Activated naive CD4-positive, alpha-beta T cell treated with anti-CD3 and anti-CD28 coated beads for 36 hours (primary cell): ENCODE measurements at places on chromosomes 4 and X. TPM values are rescaled to one million over a fixed set of nuclear protein-coding genes. Genes with fewer than 3 reads are reported as not detected.

DNA sequence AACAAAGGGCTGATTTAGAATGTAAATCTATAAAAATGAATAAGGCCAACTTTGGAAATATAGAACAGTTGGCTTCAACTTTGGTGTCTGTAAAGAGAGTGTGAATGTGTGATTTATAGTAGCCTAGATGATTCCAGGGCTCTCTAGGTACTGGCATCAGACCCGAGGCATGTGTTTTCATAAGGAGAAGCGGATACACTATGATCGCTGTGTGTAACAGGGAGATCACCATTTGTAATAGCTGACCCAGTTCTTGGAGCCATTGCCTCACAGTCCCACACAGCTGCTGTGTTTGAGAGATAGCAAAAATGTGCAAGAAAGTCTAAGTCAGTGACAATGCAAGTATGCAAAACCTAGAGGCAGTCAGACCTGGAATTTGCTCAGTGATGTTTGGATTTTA is 135.1 kb downstream of the REPS2 start:
- no peaks in the 10 kb centered on the region for H3K27me3 ChIP-seq
- no peak overlapping the region for H3K4me3 ChIP-seq
- no peaks in the 10 kb centered on the region for H3K36me3 ChIP-seq
- DNase-seq, result no peak
- H3K4me1 ChIP-seq, result no peaks in the 10 kb centered on the region
- no peak overlapping the region for H3K27ac ChIP-seq

DNA sequence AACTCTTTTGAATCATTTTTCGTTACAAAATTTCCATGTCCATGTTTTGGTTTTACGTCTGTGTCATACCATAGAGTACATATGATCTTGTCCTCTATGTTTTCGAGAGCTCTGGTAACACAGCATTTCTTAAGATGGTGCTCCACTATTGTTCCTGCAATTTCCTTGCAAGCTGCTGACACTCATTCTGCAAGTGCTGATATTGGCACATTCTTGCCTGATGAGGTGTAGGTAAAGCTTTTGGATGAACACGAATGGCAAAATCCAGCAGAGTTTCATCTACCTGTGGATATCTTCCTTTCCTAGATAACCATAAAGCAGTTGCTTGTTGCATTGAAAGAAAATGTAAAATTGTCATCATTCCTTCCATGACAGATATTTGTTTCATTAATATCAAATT is 41.3 kb downstream of the MAGEB17 start:
- H3K36me3 ChIP-seq, result no peaks in the 10 kb centered on the region
- H3K27me3 ChIP-seq, result no peaks in the 10 kb centered on the region
- no peaks in the 10 kb centered on the region for H3K4me1 ChIP-seq
- no peak for DNase-seq
- H3K27ac ChIP-seq, result no peak overlapping the region
- H3K4me3 ChIP-seq, result no peak overlapping the region

- H3K4me3 ChIP-seq, result no peak overlapping the region
- no peaks in the 10 kb centered on the region for H3K27me3 ChIP-seq
- DNase-seq, result peak; percentile 31
- peaks cover 9% of the 10 kb centered on the region for H3K4me1 ChIP-seq
Observed at GRCh38 chrX:40303256-40304077, 205.7 kb upstream of the BCOR start.

GRCh38 chr4:65943076-65943475 is 272.8 kb upstream of the EPHA5 start:
- H3K27me3 ChIP-seq, result no peaks in the 10 kb centered on the region
- H3K27ac ChIP-seq, result no peak overlapping the region

GRCh38 chr4:76494871-76495590 is 60.0 kb downstream of the SHROOM3 start:
- H3K4me3 ChIP-seq, result no peak overlapping the region
- H3K4me1 ChIP-seq, result no peaks in the 10 kb centered on the region
- H3K27ac ChIP-seq, result no peak overlapping the region
- no peaks in the 10 kb centered on the region for H3K36me3 ChIP-seq
- no peaks in the 10 kb centered on the region for H3K27me3 ChIP-seq
- no peak for DNase-seq

DNA sequence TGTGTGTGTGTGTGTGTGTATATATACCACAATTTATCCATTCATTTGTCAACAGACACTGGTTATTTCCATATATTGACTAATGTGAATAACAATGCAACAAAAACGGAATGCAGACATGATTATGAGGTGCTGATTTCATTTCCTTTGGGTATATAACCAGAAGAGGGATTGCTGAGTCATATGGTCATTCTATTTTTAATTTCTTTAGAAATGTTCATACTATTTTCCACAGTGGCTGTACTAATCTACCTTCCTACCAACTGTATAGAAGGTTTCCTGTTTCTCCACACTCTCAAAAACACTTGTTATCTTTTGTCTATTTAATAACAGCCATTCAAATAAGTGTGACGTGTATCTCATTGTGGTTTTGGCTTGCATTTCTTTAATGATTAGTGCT is 269.9 kb downstream of the OPHN1 start:
- H3K4me3 ChIP-seq, result no peak overlapping the region
- H3K27me3 ChIP-seq, result no peaks in the 10 kb centered on the region
- no peaks in the 10 kb centered on the region for H3K36me3 ChIP-seq

- no peaks in the 10 kb centered on the region for H3K4me1 ChIP-seq
- DNase-seq, result no peak
- H3K27me3 ChIP-seq, result no peaks in the 10 kb centered on the region
- H3K4me3 ChIP-seq, result no peak overlapping the region
Observed at GRCh38 chr4:124282301-124282898, 430.1 kb downstream of the ANKRD50 start.

DNA sequence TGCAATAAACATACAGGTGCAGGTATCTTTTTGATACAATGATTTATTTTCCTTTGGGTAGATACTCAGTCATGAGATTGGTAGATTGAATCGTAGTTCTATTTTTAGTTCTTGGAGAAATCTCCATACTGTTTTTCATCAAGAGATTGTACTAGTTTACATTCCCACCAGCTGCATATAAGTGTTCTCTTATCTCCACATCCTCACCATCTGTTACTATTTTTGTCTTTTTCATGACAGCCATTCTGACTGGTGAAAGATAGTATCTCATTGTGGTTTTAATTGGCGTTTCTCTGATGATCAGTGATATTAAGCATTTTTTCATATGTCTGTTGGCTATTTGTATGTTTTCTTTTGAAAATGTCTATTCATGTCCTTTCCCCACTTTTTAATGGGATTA is 202.2 kb downstream of the RAPGEF2 start:
- H3K27ac ChIP-seq, result no peak overlapping the region
- no peaks in the 10 kb centered on the region for H3K27me3 ChIP-seq
- DNase-seq, result no peak
- H3K36me3 ChIP-seq, result peaks cover 22% of the 10 kb centered on the region
- H3K4me3 ChIP-seq, result no peak overlapping the region

DNA sequence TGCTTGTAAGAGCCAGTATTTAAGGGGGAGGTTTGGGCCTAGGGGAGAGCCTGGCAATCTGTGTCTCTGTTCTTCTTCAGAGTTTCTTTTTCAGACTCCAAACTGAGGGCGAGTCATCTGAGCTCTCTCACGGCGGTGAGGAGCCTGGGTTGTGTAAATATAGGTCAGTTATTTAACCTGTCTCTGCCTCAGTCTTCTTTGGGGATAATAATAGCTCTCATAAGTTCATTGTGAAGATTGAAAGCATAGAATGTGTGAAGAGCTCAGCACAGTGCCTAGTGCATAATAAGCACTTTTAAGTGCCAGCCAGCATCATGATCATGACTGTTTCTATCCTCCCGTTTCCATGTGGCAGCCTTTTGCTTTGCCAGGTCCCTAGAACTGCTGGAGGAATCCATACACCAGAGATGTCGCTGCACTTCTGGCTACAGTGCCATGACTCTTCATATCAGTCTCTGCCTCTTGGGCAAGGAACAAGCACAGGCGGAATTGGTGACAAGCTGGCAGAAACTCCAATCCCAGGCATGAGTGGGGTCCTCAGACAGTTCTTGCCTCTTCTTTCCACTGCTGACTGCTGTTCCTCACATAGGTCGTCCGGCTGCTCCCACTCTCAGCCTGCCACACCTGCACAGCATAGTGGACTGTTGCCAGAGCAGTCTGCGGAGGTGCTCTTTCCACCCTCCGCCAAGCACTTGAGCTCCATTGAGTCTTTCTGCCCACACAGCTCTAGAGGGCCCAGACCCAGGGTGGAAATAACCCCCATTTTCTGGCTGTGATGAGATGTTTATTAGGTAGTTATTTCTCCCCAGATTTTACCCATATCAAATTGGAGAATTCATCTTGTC is 103.7 kb upstream of the MAML3 start:
- H3K36me3 ChIP-seq, result no peaks in the 10 kb centered on the region
- H3K4me1 ChIP-seq, result peaks cover 6% of the 10 kb centered on the region
- no peak overlapping the region for H3K4me3 ChIP-seq
- DNase-seq, result no peak
- H3K27ac ChIP-seq, result no peak overlapping the region
- H3K27me3 ChIP-seq, result peaks cover 4% of the 10 kb centered on the region

GRCh38 chr4:3145234-3145924 is 70.9 kb downstream of the HTT start:
- peaks cover 34% of the 10 kb centered on the region for H3K36me3 ChIP-seq
- no peak overlapping the region for H3K4me3 ChIP-seq
- no peaks in the 10 kb centered on the region for H3K27me3 ChIP-seq
- H3K4me1 ChIP-seq, result no peaks in the 10 kb centered on the region

DNA sequence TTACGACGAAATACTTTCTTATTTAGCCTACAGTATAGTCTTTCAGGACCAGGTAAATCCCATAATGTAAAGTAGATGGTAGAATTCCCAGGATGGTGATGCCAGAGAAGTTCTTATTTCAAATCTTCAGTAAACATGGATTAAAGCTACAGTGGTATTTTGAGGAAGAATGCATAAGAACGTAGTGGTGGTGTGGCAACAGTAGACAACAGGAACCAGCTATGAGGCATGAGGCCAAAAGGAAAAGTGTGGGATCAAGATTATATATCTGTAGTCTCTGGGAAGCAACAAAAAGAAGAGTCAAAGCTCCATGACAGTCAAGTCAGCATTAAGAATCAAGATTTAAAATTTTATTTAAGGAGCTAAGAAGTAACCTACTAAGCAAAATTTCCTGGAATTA is 60.2 kb downstream of the METTL14 start:
- H3K4me1 ChIP-seq, result no peaks in the 10 kb centered on the region
- no peaks in the 10 kb centered on the region for H3K27me3 ChIP-seq
- H3K27ac ChIP-seq, result no peak overlapping the region

DNA sequence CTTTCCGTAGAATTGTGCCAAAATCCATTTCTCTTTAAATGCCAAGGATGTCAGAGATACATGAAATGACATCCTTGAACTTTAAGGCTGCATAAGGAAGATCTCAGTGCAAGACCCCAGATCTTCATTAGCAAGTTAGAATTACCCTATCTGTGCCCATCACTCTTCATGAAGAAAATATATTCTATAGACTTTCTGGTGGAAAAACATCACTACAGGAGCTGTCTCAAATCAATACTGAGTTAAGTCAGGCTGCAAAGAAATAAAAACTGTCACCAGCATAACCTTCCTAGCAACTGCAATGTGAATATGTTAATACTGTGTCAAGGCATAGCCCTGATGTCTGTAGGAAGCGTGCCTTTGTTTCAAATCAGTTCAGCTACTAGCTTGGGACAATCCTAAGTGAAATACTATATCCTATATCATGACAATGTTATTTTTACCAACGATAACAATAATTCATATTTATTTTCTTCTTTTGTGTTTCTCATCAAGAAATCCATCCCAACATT is 173.3 kb downstream of the TBCK start:
- no peak overlapping the region for H3K4me3 ChIP-seq
- peaks cover 2% of the 10 kb centered on the region for H3K4me1 ChIP-seq
- no peaks in the 10 kb centered on the region for H3K27me3 ChIP-seq
- DNase-seq, result no peak

DNA sequence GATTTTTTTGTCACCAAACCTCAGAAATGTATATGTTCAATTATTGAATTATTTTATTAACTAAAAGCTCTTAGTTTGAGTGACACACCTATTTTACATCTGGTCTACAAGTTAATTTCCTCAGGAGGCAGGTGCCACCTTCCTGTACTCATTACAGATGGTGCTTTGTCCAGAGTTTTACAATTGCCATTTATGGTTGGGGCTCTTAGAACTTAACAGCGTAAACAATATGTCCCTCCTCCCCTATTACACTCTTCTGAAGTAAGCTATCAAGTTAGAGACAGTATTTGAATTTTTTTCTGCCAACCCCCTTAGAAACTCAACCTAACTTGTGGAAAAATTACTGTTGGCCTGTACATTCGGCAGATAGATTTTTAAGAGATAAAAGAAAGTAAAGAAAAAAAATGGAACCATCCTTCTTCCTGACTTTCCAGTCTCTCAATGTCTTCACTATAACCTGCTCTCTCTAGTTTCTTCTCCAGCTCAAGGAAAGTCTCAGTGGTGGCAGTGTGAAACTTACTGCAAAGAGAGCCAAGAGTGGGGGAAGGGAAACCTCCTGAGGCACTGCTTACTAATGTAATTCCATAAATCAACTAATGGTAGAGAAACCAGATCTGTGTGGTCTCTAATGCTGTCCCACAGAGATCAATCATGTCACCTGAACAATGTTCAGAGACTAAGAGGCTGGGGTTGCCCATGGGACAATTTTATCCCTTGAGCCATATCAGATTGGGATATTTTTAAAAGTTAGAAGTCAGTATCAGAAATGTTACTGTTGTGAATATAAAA is 7.8 kb downstream of the CXXC4 start:
- H3K4me1 ChIP-seq, result peaks cover 12% of the 10 kb centered on the region
- no peak overlapping the region for H3K4me3 ChIP-seq
- no peaks in the 10 kb centered on the region for H3K36me3 ChIP-seq
- H3K27me3 ChIP-seq, result peaks cover 30% of the 10 kb centered on the region
- no peak overlapping the region for H3K27ac ChIP-seq

DNA sequence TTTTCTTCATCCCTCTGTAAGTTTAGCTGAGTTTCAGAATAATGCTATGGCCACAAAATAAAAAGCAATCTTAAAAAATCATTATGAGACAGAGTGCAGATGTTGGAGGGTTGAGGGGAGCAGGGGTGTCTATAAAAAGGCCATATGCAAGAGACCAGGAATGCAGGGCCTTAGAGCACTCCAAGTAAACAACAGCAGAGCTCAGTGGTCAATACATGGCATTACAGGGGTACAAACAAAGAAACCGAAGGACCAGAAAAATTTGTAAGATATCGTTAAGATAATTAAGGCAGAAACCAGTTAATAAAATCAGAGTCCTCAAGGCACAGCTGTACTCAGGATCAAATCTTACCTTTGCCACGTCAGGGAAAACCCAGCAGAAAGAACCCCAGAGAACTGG is 28.4 kb upstream of the NDST3 start:
- no peak for DNase-seq
- H3K4me3 ChIP-seq, result no peak overlapping the region
- no peaks in the 10 kb centered on the region for H3K4me1 ChIP-seq
- H3K27me3 ChIP-seq, result no peaks in the 10 kb centered on the region
- no peaks in the 10 kb centered on the region for H3K36me3 ChIP-seq

Gene USP38
- 15.5 TPM for total RNA-seq

Gene LNX1
- total RNA-seq, result 0.17 TPM

Gene CACNA1F
- 0.62 TPM for total RNA-seq

Gene CT45A2
- not detected for total RNA-seq

Gene DKC1
- 124 TPM for total RNA-seq

Gene GAGE2A
- not detected for total RNA-seq
